ENCODE measurements at places on chromosomes 13 and 19.
A peak's percentile ranks its signal among the peaks of the same experiment; 100 is the strongest.

DNA sequence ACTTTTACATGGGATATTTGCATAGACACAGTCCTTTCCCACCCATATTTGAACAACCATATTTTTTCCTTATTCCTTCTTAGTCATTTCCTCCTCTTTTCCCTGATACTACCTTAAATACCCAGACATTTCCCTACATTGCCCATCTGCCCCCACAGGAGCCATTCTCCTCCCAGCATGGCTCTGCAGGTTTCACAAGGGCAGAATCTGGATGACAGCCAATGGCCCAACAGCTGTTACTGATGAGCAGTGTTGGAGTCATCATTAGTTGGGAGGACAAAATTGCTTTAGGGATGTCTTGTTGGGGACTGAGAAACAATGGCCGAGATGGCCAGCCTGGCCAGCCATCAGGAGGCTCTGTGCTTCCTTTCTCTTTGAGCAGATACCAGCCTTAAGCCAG is 209.5 kb downstream of the KLF5 start:
- no peak for DNase-seq

DNA sequence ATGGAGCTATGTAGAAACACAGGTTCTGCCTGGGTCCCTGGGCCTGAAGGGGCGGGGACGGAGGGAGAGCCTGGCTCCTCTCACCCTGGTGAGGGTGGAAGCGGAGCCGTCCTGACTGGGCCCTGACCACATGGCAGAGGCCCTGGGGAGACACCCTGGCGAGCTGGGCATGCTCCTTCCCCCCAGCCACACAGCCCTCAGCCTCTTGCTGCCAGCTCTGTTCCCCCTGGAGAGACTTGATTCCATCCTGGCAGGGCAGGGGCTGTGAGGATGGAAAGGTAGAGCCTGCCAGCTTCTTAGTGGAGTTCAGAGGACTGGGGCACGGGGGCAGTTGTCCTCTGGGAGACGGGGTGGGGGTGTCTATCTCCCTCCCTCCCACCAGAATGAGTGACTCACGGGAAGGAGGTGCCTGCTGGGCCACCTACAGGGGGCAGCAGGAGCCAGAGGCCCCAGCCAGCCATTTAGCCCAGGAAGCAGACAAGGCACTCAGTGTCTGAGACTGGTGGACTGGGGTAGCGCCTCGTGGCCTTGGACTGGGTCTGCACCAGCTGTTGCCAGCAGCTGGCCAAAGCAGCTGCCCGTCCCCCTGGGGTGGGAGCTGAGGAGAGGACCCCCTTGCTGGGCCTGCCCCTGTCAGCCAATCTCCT is 22.8 kb upstream of the RNF17 start:
- DNase-seq, result no peak

DNA sequence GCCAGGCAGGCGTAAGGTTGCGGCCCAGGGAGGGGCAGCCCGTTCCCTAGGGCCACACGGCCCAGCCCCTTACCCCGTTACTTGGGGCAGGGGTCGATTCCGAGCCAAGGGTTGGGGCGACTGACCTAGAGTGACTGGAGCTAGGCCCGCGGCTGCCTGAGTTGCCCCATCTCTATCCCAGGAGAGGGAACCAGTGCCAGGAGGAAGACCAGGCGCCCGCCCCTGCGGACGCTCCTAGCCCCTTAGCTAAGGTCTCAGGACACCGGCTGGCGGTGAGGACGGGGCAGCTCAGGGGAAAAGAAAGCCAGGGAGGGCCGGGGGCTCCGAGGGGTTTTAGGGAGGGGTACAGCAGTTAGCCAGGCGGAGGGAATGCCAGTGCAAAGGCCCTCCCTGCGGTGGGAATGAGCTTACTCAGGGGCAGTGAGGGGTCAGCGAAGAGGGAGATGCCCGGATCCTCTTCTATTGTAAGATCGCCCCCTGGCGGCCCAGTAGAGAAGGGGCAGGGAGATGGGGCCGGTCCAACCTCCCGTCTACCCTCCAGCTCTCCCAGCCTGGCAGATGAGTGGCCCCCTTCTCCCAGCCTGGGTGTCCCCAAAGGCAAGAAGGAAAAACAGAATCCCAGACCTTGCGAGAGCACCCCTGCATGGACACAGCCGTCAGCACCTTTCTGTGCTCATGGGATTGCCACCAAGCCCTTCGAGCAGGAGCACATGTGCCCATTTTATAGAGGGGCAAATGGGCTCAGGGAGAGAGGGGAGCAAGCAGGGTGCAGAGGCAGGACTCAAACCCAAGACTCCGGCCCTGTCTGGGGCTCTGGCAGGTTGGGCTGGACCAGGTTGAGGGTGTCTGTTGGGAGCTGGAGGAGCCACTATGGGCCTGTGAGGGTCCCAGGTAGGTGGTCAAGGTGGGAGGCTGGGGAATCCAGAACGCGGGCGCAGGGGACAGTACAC is 16.3 kb downstream of the CILP2 start:
- DNase-seq, result peak; percentile 85

DNA sequence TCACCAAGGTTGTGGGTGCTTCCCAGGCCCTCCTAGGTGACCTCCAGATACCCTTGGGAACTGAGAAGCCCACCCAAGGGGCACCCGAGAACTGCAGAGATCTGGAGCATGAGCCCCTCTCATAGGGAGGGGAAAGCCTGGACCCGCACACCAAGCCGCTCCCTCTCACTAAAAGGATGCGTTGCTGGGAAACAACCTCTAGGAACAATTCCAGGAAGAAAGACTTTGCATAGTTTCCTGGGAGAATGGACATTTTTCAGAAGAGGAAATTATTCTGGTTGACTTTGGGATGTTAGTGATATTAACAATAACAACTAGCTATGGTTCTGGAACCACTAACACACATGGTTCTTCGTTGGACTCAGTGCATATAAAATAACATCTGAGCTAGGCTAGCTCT is 64.6 kb downstream of the SLC7A1 start:
- DNase-seq, result no peak

DNA sequence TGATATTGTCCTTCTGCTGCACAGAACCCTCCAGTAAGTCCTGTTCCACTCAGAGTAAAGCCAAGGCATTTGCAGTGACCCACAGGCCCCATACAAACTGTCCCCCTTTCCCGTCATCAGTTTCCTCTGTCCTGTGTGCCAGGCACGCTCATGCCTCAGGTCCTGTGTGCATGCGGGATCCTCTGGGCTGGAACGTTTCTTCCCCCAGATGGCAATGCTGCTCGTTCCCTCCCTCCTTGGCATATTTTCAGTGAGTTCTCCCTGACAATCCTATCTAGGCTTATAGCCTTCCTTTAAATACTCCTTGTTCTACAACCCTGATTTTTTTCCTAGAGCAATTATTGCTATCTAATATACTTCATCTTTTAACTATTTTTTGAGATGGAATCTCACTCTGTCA is 5.7 kb downstream of the OPA3 start:
- DNase-seq, result no peak

DNA sequence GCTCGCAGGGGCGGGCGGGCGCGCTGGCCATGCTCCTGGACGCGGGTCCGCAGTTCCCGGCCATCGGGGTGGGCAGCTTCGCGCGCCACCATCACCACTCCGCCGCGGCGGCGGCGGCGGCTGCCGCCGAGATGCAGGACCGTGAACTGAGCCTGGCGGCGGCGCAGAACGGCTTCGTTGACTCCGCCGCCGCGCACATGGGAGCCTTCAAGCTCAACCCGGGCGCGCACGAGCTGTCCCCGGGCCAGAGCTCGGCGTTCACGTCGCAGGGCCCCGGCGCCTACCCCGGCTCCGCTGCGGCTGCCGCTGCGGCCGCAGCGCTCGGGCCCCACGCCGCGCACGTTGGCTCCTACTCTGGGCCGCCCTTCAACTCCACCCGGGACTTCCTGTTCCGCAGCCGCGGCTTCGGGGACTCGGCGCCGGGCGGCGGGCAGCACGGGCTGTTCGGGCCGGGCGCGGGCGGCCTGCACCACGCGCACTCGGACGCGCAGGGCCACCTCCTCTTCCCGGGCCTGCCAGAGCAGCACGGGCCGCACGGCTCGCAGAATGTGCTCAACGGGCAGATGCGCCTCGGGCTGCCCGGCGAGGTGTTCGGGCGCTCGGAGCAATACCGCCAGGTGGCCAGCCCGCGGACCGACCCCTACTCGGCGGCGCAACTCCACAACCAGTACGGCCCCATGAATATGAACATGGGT is 599 bp downstream of the ZIC2 start:
- DNase-seq, result peak; percentile 77

GRCh38 chr13:113974304-113975281 is 717 bp upstream of the C13orf46 start:
- no peak for DNase-seq

DNA sequence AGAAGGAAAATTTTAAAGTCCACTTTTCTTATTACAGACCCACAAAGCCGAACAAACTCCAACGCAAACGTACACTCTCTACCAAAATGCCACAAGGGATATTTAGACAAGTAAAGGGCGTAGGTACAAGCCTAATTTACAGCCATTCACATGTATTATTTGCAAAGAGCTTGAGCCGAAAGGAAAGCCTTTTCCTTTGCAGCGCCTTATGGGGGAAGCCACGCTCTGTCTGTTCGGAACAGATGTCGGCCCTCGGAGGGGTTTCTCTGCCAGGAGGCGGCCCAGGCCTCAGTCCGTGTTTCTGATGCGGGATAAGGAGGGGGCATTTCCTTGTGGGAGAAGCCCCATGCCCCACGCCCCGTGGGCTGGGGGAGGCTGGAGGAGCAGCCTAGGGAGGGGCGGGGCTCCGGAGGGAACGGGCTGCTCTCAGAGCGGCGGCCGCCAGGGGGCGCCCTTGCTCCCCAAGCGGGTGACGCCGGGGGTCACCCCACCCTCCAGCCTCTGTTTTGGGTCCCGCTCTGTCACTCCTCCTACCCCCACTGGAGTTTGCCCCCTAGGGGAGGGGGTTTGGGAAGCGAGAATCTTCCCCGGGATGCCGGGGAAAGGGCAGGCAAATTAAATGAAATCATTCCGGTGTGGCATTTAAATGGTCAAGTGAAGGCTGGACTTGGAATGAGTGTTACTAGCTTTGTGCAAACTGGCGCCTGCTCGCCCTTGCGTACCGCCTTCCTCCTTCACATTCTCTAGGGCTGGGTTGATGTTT is 2.9 kb downstream of the HTR2A start:
- DNase-seq, result peak; percentile 90

DNA sequence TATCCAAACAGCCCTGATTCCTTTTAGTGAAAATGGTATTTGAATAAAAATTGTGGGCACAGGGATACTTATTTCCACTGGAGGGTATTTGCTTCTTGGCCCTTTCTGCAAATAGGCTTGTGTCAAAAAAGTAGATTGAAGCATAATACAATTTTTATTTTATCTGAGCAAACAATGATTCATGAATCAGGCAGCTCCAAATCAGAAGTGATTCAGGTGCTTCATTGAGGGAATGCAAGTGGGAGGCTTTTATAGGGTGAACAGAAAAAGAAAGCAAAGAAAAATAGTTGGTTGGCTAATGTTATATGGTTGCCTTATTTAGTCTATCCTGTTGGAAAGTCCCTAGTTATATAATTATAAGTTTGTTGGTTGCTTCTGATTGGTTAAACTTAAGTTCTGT is 117.9 kb downstream of the ITGBL1 start:
- no peak for DNase-seq

DNA sequence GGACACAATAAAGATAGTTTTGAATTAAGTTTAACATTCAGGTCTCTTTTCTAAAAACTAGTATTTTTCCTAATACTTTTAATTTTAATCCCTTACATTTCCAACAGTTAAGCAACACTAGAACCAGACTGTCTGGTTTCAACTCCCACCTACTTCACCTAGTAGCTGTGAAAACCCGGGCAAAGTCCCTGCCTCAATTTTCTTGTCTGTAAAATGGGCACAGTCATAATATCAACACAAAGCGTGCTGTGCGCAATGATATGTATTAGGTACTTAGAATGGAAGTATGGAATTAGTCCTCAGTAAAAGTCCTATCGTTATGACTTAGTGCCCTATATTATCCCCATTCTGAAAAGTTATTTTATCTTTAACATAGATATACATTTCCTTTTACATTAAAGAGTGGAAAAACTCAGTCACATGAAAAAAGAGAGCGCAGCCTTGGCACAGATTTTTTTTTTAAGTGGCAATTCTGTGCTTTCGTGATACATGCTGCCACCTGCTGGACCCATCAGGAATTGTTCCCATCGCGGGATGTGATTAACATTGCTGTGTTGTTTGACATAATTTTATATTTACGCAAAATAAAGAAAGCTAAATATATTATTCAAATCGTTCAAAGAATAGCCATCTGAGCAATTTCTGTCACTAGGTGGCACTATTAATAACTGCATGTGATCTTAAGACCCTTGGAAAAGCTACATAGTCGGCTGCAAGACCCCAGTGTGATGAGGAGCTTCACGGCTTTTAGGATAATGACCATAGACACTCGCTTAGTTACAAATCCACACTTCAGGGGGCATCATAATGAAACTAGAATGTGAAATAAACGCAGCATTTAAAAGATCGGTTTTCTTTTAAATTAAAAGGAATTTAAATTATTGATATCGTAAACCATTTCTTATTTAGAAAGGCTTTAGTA is 59.9 kb downstream of the LIG4 start:
- peak; percentile 52 for DNase-seq

GRCh38 chr19:11148001-11148400 is 7.6 kb downstream of the SPC24 start:
- no peak for DNase-seq

DNA sequence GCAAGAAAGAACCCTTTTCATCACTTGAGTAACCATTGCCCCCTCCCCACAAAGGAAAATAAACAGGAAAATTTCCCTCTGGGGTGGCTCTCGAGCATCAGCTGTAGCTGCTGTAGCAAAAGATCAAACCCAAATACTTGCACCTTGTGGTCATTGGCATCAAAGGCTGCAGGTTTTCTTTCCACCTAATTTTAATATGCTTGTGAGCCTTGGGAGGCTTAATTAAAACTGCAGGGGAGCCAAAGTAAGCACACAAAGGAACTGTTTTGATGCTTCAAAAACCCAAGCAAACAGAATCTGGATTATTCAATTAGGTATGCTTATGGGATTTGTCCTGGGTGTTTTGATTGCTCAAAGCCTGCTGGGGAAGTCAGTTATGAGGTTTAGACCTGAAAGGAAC is 119.5 kb downstream of the SHISA2 start:
- peak; percentile 28 for DNase-seq

GRCh38 chr13:43544011-43544410 is 242.8 kb downstream of the ENOX1 start:
- DNase-seq, result no peak

DNA sequence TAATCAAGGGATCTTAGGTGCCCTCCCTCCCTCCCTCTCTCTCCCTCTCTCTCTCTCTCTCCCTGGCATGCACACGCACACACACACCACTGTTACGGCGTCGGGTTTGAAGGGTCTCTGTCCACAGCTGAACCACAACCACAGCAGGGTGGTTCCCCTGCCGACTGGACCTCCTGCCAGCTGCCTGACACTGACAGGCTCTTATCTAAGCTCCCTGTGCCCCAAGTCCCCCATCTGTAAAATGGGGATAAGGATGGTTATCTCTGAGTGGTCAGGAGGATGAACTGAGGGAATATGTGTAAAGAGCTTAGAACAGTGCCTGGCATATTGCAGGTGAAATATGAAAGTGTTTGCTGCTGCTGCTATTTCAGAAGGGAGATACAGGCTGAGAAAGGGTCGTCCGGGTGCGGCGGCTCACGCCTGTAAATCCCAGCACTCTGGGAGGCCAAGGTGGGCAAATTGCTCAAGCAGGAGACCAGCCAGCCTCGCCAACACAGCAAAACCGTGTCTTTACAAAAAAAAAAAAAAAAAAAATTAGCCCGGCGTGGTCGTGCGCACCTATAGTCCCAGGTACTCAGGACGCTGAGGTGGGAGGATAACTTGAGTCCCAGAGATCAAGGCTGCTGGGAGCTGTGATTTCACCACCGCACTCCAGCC is 852 bp upstream of the SHISA7 start:
- no peak for DNase-seq
